RPMI8226 (cell line): ENCODE measurements at places on chromosomes 3 and 15.

GRCh38 chr3:24907106-24907505, 412.5 kb upstream of the THRB start:
- no peak for DNase-seq

- no peak for DNase-seq
These were observed 55.7 kb downstream of the B3GNT5 start for GRCh38 chr3:183308751-183309150.

DNA sequence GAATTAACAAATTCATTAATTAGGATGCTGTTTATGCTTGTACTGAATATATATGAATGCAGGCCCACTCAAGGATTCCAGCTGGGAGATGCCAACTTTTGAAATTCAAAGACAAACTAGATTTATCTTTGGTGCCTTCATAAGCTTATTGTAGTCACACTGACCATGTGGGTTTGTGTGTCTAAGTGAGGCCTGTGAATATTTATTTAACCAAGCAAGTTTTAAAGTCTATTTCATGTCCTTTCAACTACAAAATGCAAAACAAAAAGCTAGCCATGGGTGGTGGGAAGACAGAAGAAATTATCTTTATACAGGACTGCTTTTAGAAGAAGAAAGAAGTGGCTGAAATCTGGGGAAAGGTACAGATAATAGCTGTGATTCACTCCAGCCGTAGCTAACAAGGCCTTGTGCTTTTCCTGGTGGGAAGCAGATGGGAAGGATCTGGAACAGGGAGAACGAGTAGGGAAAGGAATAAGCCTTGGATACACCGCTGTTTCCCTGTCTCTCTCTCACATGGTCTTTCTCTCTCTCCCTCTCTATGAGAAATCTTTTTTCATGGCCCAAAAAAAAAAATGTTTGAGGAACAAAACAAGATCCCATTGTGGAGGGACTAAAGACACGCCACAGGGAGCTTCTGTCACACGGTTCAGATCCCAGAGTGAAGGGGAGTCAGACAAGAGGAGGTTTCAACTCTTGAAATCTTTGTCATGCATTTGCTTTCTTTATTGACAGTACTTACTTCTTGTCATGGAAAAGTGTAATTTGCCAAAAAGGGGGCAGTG, 225.5 kb downstream of the RORA start:
- DNase-seq = no peak

- no peak for DNase-seq
These were observed 232.3 kb upstream of the MRPL3 start for GRCh38 chr3:131735116-131735515.

- peak; percentile 19 for DNase-seq
These were observed 10.7 kb upstream of the SLC15A2 start for GRCh38 chr3:121883507-121883906.

DNA sequence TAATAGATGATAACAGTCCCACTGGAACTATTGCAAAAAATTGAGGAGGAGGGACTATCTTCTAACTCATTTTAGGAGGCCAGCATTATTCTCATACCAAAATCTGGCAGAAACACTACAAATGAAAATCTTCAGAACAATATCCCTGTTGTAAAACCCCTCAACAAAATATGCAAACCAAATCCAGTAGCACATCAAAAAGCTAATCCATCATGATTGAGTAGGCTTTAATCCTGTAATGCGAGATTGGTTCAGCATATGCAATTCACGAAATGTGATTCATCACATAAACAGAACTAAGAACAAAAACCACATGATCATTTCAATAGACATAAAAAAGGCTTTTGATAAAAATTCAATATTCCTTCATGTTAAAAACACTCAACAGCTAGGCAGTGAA, 23.9 kb upstream of the PLSCR2 start:
- DNase-seq = no peak

GRCh38 chr15:81749716-81750375, 296.0 kb downstream of the MEX3B start:
- no peak for DNase-seq

DNA sequence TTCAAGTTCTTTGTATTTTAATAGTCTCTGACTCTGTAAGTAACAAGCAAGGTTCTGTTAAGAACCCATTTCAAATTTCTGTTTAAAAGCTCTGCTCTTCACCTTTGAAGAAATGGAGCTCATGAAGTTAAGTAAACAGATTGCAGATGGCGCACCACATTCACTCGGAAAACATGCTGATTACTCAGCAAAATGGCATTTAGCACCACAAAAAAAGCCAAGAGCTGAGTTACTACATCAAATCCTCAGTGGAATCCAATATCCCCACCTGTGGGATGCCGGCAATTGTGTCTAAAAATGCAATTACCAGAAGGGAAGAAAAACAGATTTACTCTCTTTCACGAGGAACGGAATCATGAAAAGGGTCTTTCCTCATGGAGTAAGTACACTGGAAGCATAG, 758.0 kb downstream of the NTRK3 start:
- no peak for DNase-seq

- DNase-seq = no peak
These were observed 98.2 kb downstream of the TJP1 start for GRCh38 chr15:29724026-29724425.

DNA sequence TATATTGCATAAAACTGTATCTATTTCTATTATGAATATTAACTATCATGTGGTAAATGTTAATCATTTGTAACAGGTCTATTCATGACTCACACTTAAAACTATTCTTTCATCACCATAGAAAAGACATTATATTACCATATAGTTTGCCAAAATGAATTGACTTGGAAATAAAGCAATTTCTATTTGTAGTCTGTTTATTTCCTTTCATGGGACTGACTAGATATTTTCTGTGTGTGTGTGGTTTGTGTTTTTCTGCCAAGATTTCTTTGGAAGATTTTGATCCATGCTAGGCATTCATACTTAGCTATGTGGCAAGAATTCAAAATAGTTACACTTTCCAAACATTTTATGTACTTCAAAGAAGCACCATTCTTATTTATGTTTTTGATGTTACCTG, 522.5 kb upstream of the AGTR1 start:
- DNase-seq = no peak

GRCh38 chr3:42612928-42613327, 12.4 kb downstream of the NKTR start:
- no peak for DNase-seq

DNA sequence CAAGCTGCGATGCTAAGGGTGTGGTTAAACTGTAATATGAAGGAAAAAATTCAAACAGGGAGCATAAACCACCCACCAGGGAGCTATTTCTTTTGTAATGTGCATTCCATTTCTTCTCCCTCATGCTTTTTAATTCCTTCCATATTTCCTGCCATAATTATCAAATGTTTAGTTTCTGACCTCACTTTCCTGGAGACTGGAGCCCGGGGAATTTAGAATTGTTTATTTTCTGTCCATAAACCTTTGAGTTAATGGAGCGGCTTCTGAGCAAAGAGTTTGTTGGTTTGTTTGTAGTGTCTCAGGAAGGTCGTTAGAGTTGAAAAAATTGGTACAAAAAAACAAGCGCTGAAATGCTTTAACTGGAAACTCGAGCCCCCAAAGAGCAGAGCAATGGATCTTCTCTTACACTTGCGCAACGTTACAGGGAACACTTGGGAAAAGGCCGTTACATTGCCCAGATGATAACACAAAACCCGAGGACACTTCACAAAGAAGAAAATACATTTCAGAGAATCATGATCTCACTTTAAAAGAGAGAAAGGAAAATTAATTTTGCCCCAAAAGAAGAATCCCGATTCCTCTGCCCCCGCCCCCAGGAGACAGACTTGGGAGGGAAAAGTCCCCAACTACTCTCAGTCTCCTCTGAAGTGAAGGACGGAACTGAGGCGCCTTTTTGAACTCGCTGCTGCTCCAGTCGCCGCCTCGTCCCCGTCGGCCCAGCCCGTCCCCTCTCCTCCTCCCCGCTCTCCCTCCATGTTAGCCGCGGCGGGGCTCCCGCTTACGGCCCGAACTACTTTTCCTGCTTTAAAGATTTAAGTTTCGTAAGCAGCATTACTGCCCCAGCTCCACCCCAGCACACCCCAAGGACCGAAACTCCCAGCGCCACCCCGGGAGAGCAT, 842 bp downstream of the FSTL1 start:
- peak; percentile 19 for DNase-seq
